ENCODE measurements at places on chromosomes 4 and X.

- no peak for DNase-seq
Observed at GRCh38 chrX:79138658-79139241, 5.7 kb upstream of the GPR174 start.

DNA sequence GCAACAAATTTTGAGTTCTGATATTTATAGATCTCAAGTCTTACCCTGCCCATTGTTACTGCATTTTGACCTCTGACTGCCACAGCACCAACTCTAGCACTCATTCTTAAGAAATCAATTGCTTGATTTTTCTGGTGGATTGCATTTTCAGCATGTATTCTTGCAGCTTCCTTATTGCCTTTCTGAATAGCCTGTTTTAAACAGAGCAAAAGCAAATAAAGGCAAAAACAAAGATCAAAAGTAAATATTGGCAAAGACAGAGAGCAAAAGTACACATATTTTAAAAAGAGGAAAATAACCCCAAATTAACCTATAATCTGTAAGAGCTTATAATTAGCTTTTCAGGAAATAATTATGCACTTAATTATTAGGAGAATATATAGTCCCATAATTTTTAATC, 129.4 kb upstream of the TENT5D start:
- no peak for DNase-seq

- no peak for DNase-seq
Observed at GRCh38 chr4:139528377-139529005, 27.5 kb downstream of the SETD7 start.

DNA sequence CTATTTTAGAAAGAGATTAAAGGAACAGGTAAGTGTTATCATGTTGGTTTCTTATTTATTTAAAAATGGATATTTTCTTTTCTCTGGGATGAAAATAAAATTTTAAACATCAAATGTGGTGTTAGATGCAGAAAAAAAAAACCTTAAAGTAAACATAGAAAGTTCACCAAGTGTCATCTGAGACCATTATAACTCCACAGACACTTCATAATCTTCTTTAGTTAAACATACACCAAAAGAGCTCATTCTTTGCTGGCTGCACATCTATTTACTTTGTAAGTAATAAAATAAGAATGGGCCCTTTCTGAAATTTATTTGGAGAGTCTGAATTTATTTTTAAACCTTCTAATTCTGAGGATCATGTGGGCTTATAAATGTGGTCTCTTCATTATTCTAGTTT, 460.7 kb upstream of the CTSO start:
- DNase-seq: no peak

GRCh38 chr4:74016068-74016467, 17.6 kb upstream of the CXCL5 start:
- DNase-seq: peak; percentile 97

- no peak for DNase-seq
Observed at GRCh38 chr4:53130896-53131561, 234.8 kb downstream of the SCFD2 start.

DNA sequence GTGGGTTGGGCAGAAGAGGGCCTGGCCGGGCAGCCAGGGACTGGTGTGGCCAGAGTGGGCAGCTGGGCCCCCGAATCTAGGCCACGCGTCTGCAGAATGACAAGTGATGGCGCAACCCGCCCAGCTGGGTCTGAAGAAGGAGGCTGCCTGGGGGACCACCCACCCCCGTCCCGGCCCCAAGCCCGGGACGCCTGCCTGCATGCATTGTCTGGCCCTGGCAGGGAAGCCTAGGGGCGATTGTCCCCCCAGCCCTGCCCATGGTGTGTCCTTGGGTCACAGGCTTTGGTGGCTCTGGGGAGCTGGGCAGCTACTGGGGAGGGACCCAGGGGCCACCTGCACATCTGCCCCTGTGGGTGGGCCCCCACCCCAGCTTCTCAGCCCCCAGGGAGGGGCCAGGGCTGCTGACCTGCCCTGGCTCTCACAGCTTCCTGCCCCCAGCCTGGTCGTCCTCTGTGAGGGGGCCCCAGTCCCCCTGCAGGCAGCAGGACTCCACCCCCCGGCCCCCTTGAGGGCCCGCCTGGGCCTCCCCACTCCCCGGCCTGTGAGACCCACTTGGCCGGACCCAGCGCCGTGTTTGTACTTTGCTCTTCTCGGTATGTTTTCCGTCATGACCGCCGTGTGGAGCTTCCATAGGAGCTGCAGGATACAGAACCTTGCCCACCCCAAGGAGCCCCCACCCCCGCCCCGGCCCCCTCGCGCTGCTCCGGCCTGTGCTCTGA, 4.9 kb downstream of the FGFR3 start:
- no peak for DNase-seq

DNA sequence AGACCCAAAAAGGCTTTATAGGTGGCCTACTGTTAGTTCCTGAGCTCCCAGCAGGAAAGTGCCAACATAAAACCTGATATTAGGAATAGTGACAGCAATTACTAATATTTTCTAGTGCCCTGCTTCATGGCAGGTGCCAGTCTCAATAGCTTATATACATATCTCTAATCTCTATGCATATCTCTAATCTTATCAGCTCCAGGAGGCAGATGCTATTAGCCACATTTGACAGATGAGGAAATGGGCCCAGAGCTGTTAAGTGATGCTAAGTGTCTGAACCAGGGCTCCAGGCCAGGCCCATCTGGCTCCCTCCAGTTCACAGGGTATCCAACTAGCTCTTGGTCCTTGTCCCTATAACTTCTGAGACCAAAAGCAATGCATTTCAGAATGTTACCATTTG, 142.5 kb downstream of the CHIC2 start:
- DNase-seq: no peak

GRCh38 chrX:84219551-84219950, 31.6 kb upstream of the RPS6KA6 start:
- DNase-seq: no peak

- DNase-seq: no peak
Observed at GRCh38 chr4:129223945-129224344, 128.0 kb downstream of the C4orf33 start.

DNA sequence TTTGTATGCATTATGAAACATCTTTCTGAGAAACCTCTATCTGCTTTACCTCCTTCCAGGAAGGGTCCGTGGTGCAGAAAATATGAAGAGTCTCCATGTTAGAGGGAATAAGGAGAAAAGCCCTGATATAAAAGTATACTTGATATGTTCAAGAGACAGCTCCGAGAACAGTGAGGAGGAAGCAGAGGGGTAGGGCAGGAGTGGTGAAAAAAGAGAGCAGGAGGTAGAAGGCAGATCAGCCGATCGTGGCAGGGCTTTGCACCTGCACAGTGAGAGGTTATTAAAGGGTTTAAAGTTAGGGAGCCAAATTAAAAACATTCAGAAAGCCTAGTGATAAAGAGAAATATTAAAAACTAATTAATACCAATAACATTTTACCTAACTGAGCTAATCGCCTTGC, 419.7 kb downstream of the FAT4 start:
- no peak for DNase-seq

- DNase-seq: no peak
Observed at GRCh38 chrX:46576458-46576857, 2.9 kb downstream of the CHST7 start.

GRCh38 chr4:73055241-73055897, 14.1 kb downstream of the COX18 start:
- no peak for DNase-seq

DNA sequence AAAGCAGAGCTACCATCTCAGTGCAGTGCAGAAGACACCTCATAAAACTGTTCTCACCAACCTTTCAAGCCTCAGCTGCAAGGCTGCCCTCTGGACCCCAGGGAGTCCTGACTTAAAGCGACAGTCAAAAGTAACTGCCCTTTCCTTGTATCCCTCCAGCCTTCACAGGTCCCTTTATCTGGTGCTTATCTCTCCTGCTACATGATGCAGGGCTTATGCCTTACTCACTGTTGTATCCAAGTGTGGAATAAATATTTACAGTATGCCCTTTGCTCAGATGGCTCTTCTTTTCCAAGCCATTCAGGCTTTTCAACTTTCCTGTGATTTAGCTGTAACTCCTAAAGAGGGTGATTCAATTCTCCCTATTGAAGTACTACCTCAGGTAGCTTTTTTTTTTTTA, 92.6 kb downstream of the KDR start:
- no peak for DNase-seq

- DNase-seq: peak; percentile 1
Observed at GRCh38 chr4:80071604-80072227, 1.3 kb downstream of the ANTXR2 start.

GRCh38 chrX:125404667-125405160, 85.0 kb downstream of the TEX13C start:
- DNase-seq: no peak

DNA sequence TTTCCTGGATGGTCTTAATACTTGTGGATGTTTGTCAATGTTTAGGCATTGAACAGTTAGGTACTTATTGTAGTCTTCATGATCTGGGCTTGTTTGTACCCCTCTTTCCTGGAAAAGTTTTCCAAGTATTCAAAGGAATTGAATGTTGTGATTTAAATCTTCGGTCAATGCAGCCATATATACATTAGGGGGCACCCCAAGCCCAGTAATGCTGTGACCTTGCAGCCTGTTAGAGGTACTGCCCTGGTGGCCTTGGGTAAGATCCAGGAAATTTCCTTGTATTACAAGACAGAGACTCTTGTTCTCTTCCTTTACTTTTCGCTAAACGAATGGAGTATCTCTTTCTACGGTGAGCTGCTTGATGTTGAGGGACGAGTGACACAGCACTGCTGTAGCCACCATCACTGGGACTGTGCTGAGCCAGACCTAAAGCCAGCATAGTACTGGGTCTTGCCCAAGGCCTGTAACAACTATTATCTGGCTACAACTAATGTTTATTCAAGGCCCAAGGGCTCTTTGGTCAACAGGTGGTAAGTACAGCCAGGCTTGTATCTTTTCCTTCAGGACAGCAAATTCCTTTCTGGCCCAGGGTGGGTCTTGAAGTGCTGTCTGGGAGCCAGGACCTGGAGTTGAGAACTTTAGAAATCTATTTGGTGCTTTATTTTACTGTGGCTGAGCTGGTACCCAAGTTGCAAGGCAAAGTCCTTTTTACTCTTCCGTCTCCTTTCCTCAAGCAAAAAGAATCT, 118.3 kb upstream of the ATOH1 start:
- DNase-seq: peak; percentile 71

- no peak for DNase-seq
Observed at GRCh38 chrX:87846956-87847355, 329.4 kb downstream of the KLHL4 start.

- DNase-seq: peak; percentile 37
Observed at GRCh38 chr4:132934911-132935310, 214.2 kb upstream of the PCDH10 start.

DNA sequence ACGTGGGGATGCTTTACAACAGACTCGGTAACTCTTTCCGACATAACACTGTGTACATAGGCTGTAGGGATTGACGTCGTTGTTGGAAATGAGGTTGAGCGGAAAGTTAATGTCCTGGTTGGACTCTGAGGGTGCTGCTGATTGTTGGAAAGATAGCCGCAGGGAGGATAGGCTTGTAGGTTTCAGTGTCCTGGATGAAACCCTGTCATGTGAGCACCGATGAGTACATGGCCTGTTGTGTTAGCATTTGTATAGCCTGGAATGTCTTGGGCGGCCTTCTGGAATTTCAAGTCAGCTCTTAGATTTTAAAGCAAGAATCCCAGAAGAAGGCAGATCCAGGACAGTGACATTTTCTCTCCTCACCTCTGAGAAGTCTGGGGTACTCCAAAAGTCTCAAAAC, 63.3 kb downstream of the TBC1D14 start:
- peak; percentile 92 for DNase-seq

- DNase-seq: no peak
Observed at GRCh38 chrX:9864011-9864410, 77.8 kb downstream of the SHROOM2 start.

GRCh38 chr4:54228056-54228527, 1.0 kb upstream of the PDGFRA start:
- peak; percentile 68 for DNase-seq

DNA sequence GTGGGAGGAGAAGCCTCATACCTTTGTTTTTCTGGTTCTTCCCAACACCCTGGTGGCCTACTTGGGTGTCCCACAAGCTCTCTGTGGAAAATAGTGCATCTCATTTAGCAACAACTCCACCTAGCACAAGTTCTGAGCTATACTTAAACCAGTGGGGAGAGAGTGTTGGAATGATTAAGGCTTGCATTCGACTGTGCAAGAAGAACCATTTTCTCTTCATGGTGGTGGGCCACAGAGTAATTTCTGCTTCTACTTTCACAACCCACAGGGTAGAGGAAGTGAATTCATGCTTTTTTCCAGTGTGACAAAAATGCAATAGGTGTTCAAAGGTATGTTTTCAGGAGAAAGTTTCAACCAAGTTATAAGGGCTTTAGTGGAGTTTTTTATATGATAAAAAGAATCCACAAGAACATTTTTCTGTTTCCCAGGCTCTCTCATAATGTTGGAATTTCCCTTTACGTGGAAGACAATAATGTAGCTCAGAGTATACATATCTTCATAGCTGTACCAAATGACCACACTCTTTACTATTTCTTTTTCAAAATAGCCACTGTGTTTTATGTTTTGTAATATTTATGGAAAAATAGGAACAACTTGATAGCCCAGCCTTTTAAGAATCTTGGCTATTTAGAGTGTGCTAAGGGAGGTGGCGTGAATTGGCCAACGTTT, 80.3 kb upstream of the HHIP start:
- DNase-seq: no peak

- no peak for DNase-seq
Observed at GRCh38 chr4:147516133-147516532, 35.2 kb downstream of the EDNRA start.

- DNase-seq: no peak
Observed at GRCh38 chr4:181991369-181992108, 251.7 kb upstream of the TENM3 start.

- no peak for DNase-seq
Observed at GRCh38 chrX:44343412-44344141, at the start of gene EFHC2. Gene EFHC2, minus strand, starts transcription at chrX:44343672. Its CDS starts 84 bp downstream, at chrX:44343588.

DNA sequence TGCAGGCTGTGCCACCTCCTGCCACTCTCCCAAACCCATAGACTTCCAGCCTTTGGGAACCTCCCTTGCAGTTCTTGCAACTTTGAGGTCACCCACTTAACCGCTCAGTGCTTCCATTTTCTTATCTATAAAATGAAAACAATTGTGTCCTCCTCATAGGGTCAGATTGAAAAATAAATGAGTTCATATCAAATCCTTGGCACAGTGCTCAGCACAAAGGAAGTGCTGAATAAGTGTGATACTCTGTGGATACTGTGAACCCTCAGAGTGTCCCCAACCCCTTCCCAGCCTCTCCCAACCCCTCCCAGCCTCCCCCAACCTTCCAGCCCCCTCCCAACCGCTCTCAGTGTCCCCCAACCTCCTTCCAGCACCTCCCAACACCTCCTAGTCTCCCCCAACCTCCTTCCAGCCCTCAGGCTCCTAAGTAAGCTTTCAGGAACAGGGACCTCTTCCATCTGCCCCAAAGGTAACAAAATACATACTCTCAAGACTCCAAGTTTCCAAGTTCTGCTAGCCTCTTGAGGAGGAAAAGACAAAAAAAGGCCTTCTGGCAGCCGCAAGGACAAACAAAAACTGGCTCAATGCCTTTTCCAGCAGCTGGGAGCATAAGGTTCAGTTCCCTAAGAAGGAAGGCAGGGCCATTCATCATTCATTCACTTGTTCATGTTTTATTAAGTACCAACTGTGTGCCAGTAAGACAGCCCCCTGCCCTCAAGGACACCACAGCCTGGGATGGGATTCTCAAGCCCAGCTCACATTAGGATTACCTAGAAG, 46.1 kb upstream of the LGI2 start:
- no peak for DNase-seq

GRCh38 chr4:37891260-37892159, 626 bp downstream of the TBC1D1 start:
- no peak for DNase-seq

GRCh38 chrX:54695816-54696487, 102.1 kb downstream of the ITIH6 start:
- DNase-seq: no peak

- no peak for DNase-seq
Observed at GRCh38 chr4:38677441-38677840, 13.4 kb downstream of the KLF3 start.

- DNase-seq: no peak
Observed at GRCh38 chr4:96183611-96184010, 343.7 kb downstream of the PDHA2 start.
